ENCODE measurements at places on chromosomes 6 and 20. TPM values are rescaled to one million over a fixed set of nuclear protein-coding genes. Genes with fewer than 3 reads are reported as not detected.

GRCh38 chr6:113860181-113860955, 3.2 kb downstream of the MARCKS start:
- peak; percentile 52 for DNase-seq

DNA sequence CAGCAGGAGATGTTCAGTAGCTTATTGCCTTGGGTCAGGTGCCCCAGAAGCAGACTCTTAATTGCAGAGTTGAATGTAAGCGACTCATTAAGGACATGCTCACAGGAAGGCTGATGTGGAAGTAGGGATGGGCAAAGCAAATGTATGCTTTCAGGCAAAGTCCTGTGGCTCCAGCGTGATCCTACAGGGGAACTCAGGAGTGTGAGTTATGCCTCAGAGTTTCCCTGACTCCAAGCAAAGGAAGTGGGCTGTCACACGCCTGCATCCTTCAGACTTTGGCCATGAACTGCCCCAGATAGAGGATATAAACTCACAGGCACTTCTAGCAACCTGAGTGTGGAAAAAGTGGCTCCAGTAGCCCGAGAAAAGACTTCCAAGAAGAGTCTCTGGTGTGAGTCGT, 64.9 kb upstream of the ZNF133 start:
- DNase-seq, result no peak

- DNase-seq, result no peak
Measured at GRCh38 chr6:105628156-105628860, 225.4 kb upstream of the PREP start.

PRDM1 gene
- 9.5 TPM for total RNA-seq

GRCh38 chr6:104699593-104700329, 160.0 kb downstream of the HACE1 start:
- DNase-seq, result no peak

- no peak for DNase-seq
Measured at GRCh38 chr6:39188098-39188450, 41.2 kb downstream of the KCNK5 start.

Measured in lung (tissue), 17 donors.